ENCODE measurements at places on chromosomes 5 and 9.
A peak's percentile ranks its signal among the peaks of the same experiment; 100 is the strongest.

- no peak for DNase-seq
These were observed 34.2 kb downstream of the EXD3 start for GRCh38 chr9:137388589-137389427.

- peak; percentile 31 for DNase-seq
These were observed 557 bp downstream of the GNG10 start for GRCh38 chr9:111661802-111662521.

GRCh38 chr5:161851691-161852299, 3.9 kb downstream of the GABRA1 start:
- DNase-seq = no peak

DNA sequence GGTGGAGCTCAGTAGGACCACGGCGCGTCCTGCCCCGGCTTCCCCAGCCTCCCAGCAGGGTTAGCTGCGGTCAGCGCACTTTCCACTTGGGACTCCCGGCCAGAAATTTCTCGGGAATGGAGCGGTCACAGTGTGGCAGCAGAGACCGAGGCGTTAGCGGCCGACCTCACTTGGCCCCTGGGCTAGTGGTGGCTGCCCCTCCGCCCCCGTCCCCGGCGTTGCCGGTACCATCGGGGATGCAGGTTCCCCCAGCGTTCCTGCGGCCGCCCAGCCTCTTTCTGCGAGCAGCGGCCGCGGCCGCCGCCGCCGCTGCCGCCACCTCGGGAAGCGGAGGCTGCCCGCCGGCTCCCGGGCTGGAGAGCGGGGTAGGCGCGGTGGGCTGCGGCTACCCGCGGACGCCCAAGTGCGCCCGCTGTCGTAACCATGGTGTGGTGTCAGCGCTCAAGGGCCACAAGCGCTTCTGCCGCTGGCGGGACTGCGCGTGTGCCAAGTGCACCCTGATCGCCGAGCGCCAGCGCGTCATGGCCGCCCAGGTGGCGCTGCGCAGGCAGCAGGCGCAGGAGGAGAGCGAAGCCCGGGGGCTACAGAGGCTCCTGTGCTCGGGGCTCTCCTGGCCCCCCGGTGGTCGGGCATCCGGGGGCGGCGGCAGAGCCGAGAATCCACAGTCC, 460 bp downstream of the DMRTA1 start:
- DNase-seq = peak; percentile 54

DNA sequence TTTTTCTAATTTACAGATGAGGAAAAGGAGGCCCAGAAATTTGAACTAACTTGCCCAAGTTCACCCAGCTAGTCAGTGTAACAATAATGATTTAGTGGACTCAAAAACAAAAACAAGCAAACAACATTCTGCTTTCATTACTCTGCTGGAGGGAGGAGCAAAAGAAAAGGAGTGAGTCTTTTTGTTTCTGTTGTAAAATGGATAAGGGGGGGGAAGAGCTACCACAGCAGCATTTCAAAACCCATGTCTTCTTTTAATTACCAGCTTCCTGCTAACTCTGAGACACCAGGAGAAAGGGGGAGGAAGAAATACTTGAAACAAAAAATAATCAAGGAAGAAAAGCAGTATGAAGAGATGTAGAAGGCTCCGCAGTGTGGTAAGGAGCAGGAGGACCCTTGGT, 39.2 kb upstream of the EQTN start:
- DNase-seq = no peak

DNA sequence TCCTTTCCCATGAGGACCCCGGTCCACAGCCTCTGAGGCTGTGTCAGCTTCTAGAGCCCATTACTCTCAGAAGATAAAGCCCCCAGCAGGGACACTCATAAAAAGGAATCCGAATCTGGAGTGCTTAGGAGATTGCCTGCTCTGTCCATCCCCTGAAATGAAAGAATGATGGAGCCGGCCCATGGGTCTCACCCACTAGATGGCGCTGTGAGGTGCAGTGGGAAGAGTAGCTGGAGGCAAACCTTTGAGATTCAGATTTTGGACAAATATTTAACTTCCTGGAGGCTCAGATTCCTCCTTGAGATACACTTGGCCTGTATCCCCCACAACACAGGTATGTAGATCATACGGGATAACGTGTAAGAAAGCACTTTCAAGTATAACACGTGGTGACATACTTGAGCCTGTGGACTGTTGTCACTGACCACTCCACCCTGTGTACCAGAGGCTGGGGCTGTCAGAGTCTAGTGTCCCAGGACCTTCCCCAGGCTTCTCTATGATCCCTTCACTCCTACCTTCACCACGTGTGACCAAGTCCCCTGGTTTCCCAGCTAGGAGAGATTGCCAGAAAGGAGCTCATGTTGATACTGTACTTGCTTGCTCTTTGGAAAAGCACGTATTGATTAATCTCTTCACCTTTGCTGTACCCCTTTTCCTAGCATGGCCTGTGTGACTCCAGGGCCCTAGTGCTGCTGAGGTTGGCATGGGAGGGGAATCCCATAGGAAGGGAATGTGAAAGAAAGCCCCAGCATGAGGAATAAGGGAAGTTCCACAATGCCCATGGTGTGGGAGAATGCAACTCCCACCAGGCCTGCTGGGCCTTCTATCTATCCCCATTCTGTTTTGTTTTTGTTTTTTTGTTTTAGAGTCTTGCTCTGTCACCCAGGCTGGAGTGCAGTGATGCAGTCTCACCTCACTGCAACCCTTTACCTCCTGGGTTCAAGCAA, 32.1 kb downstream of the TRMO start:
- DNase-seq = peak; percentile 65

DNA sequence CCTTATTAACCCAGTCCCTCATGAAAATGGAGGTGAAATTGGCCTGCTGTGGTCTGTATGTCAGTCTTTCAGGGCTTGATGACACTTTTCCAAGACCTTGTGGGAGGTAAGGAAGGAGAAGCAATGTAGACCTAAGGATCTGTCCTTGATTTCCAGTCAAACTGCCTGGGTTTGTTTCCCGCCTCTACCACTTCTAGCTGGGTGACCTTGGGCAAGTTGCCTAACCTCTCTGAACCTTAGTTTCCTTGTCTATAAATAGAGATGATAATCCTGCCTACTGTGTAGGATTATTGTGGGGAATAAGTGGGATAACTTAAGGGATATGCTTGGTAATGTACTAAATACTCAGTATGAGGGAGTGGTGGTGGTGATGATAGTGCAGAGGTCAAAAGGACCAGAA, 59.7 kb downstream of the PPARGC1B start:
- DNase-seq = no peak

GRCh38 chr9:110691002-110691549, 22.5 kb downstream of the MUSK start:
- DNase-seq = no peak

- no peak for DNase-seq
These were observed 779.9 kb upstream of the CDH6 start for GRCh38 chr5:30413540-30413939.

DNA sequence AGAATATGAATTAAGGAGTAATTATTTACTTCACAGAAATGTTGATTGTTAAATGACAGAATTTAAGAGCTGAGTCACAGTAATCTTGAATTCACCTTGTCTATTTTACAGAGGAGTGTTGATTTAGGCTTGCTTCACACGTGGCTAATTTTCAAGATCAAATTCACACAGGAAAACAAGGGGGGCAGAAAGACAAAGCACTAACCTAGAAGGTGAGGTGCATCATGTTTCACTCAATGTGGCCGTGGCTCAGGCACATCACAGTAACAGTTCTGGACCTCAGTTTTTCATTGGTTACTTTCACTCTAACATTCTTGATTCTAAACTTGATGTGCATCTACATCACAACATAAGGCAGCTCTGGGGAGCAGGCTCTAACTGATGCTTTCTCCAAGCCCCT, 69.6 kb upstream of the GNAQ start:
- DNase-seq = no peak

DNA sequence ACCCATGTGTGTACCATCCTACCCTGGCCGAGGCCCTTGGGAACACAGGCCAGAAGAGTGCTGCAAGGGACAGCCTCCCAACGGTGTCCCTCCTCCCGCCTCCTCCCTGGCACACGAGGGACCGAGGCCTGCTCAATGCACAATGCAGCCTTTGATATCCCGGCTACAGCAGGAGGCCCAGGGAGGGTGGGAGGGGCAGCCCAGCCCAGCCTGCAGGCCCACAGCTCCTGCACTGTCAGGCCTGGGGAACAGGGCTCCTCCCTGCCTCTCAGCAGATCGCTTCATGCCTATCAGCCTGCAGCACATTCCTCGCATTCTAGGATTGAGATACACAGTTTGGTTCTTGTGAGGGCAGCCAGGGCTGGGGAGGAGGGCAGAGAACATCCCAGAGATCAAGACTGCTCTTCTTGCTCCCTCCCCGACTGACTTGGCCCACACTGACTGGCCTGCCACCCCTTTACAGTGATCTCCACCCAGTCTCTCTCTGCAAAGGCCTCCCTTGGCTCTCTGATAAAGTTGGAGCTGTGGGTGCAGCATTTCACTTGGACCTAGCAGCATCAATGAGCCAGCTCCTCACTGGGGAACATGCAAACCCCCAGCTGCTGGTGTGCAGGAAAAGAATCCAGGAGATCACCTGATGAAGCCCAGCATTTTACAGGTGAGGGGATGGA, at the start of gene SH3TC2:
SH3TC2 (minus strand) TSS at position 46 of the 671 bp plus-strand sequence; CDS start at position 6, 40 bp downstream.
- no peak for DNase-seq

GRCh38 chr5:126253406-126253805, 169.8 kb upstream of the GRAMD2B start:
- no peak for DNase-seq

DNA sequence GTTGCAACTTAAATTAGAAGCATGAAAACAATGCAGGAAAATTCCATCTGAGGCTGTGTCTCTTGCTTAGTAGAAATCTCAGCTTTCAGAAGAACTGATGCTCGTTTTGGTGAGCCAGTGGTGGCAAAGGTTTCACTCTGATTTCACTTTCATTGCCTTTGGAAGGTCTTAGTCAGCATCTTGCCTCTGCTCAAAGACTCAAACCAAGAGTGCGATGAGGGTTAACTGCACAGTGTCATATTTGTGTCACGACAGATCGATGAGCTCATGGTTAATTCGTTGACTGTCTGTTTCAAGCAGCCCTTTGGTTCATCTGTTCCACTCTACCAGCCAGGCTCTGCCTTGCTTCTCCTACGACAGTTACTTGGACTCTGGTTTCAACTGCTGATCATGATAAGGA, 331.3 kb upstream of the KIF2A start:
- DNase-seq = no peak

DNA sequence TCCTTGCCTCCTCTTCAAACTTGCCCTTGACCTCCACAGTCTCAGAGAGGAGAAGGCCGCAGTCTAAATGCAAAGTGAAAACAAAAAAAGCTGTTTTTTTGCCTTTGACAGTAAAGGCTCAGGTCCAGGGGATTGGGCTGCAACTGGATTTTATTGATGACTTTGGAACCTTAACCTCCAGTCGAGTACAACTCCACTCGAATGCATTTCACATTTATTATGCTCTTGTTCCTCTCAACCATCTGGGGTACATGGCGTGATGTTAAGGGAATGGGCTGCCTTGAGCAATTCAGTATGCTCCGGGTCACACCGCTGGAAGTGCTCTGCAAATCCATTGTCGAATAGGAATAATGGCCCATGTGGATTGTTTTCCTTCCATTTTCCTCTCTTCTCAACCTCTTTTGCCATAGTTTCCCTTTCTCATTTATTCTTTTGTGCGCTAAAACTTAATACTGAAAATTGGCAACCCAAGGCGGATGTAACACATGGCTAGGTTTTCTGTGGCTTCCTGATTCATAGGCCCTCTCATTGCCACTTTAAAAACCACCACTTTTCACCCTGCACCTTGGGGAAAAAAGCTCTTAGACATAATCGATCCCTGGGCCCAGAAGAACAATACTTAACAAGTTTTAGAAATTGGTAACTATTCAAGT, 34.3 kb downstream of the ITK start:
- no peak for DNase-seq

GRCh38 chr5:50564558-50564957, 101.9 kb upstream of the PARP8 start:
- no peak for DNase-seq

DNA sequence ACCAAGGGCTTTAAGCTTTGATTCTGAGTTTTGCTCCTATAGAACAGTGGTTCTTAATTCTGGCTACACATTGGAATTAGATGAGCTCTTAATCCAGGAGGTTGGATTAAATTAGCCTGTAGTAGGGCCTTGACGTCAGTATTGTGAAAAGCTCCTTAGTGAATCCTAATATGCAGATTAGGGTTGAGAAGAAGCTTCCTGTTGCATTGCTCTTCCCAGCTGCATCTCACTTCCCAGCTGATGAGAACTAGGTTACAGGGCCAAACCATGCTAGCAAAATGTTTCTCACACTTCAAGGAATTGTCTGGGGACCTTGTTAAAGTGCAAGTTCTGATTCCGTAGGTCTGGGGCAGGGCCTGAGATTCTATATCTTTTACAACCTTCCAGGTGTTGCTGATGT, 300.0 kb downstream of the ZSWIM6 start:
- no peak for DNase-seq

- DNase-seq = no peak
These were observed 40.3 kb downstream of the TPPP start for GRCh38 chr5:652773-653350.

DNA sequence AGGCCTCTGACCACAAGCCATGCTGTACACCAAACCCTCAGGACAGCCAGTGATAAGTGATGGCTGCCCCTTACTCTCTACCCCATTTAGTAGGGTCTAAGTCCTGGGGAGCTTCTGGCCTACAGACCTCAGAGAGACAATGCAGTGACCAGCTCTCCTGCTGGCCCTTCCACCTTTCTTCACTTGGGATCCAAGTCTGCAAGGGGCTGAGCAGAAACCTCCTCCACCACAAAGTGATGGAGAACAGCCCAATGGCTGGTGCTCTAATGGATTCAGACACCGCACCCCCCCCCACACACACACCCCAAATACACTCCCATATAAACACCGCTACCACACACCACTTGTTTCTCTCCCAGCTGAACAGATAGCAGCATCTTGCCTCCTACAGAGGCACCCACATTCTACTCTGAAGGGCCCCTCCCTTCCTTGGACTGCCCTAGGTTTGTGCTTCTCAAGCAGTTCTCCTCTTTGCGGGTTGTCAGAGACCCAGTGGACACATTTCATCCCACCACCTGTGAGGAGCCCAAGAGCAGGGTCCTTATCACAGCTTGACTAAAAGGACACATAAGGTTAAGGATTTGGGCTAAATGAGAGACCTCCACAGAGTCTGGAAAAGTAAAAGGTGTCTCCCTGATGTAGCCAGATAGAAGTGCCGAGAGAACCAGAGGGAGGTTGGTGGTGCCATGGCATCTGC, 1.3 kb upstream of the PDLIM4 start:
- DNase-seq = no peak

- no peak for DNase-seq
These were observed 40.4 kb upstream of the F2RL2 start for GRCh38 chr5:76663573-76663972.

- DNase-seq = no peak
These were observed 46.4 kb upstream of the FAM170A start for GRCh38 chr5:119582987-119583386.

DNA sequence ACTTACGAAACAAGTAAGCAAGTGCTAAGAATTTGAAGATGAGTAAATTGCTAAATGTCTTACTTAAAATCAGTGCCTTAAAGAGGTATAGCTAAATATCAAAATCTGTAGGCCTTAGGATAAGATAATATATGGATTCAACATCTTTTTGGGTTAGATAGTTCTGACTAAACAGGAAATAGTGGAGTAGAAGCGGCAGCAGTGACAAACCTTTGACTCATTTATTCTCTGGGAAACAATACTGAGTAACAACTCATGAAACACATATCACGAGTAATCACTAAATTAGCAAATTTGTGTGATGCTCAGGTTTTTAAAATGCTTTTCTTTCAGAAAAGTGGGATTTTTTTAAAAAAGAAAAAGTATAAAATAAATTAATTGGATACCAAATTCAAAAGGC, 762.1 kb upstream of the TYRP1 start:
- DNase-seq = no peak
